LHCN-M2 (cell line): ENCODE measurements at places on chromosomes 1 and 21. TPM values are rescaled to one million over a fixed set of nuclear protein-coding genes. Genes with fewer than 3 reads are reported as not detected.

The B4GALT2 gene
- 110 and 115 TPM in 2 replicates for total RNA-seq

- no peak for DNase-seq
These were observed 55.0 kb upstream of the ATP2B4 start for GRCh38 chr1:203571661-203572060.

DNA sequence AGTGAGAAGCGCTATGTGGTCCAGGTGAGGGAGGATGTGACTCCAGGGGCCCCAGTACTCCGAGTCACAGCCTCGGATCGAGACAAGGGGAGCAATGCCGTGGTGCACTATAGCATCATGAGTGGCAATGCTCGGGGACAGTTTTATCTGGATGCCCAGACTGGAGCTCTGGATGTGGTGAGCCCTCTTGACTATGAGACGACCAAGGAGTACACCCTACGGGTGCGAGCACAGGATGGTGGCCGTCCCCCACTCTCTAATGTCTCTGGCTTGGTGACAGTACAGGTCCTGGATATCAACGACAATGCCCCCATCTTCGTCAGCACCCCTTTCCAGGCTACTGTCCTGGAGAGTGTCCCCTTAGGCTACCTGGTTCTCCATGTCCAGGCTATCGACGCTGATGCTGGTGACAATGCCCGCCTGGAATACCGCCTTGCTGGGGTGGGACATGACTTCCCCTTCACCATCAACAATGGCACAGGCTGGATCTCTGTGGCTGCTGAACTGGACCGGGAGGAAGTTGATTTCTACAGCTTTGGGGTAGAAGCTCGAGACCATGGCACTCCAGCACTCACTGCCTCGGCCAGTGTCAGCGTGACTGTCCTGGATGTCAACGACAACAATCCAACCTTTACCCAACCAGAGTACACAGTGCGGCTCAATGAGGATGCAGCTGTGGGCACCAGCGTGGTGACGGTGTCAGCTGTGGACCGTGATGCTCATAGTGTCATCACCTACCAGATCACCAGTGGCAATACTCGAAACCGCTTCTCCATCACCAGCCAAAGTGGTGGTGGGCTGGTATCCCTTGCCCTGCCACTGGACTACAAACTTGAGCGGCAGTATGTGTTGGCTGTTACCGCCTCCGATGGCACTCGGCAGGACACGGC is 2.2 kb downstream of the CELSR2 start:
- no peak for DNase-seq

- DNase-seq: no peak
These were observed 31.0 kb downstream of the UBE2T start for GRCh38 chr1:202310746-202311145.

GRCh38 chr1:27935721-27936120 is 921 bp downstream of the SMPDL3B start:
- DNase-seq: no peak

DNA sequence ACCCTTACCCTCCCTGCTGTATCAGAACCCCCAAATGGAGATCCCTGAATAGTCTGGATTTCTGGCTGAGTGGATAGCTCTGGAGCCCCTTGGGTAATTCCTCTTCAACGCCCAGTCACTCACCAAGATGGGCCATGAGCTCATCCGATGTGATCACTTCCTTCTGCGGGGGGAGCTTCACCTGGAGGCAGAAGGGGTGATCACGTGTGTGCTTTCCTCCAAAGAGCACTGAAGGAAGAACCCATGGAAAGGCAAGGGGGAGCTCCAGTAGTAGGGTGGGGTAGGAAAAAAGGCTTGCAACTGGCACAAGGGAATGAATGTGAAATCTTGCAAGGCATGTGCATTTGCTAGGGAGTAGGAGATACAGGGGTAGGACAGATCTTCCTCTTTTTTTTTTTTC is 5.1 kb downstream of the MINDY1 start:
- no peak for DNase-seq

GRCh38 chr21:15616864-15617574 is 112.8 kb upstream of the USP25 start:
- peak; percentile 36 for DNase-seq

DNA sequence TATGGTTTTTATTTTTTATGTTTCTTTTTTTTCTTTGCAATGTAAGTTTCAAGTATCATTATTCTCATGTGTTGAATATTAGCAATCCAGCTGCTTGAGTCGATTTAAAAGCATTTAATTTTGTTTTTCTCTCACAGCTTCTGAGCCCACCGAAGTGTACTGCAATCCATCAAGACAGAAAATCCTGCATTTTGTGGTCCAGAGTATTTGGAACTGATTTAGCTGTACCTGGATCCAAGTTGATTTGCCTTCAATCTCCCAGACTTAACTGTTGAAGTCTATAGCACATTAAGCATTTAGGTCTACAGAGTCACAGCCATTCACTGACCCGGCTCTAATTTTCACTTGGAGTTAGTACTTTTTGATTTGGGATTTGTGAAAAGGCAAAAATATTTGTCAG is 622.9 kb upstream of the ADAMTS5 start:
- DNase-seq: no peak
